Right lobe of liver (tissue), 6 donors: ENCODE measurements at places on chromosomes 1 and 21. TPM values are rescaled to one million over a fixed set of nuclear protein-coding genes. Genes with fewer than 3 reads are reported as not detected.
A peak's percentile ranks its signal among the peaks of the same experiment; 100 is the strongest.

DNA sequence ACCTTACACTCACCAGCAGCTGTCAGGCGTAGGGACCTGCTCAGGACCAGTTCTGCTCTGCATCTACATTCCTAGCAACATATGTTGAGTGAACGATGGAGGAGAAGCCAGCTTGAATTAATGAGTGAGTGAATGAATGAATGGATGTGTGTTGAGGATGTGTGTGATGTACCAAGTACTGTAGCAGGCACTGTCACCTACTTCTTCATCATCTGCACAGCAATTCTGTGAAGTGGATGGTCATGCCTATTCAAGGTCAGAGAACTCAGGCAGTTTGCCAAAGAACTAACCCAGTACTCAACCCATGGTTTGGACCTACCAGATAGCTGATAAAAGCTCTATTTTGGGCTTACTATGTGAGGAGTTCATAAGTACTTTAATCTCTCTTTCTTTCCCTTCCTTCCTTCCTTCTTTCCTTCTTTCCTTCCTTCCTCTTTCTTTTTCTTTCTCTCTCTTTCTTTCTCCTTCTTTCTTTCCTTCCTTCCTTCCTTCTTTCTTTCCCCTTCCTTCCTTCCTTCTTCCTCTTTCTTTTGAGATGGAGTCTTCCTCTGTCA, 56.9 kb downstream of the ATP1A1 start:
- DNase-seq, result no peak

- DNase-seq, result no peak
Observed at GRCh38 chr1:167676205-167676915, 45.4 kb upstream of the MPZL1 start.

DNA sequence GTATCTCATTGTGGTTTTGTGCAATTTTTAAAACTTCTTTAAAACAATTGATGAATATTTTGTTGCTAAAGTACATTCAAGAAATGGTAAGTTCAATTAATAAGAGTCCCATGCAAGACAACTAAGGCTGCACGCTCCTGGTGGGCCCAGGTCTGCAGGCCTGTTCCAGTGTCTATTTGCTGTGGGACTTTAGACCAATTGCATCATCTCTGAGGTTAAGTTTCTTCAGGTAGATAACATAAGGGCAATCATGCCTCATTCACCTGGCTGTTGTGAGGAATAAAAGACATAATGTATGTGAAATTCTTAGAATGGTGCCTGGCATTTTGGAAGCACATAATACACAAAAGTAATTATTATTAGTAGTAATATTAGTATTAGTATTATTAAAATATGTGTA, 82.9 kb downstream of the SLC25A24 start:
- no peak for DNase-seq

- peak; percentile 84 for DNase-seq
Observed at GRCh38 chr1:117586747-117587498, 18.9 kb upstream of the TENT5C start.

GRCh38 chr1:114581335-114582287, at the start of gene BCAS2:
Gene BCAS2, minus strand, starts transcription at chr1:114581615. Its CDS starts 24 bp downstream, at chr1:114581591.
- DNase-seq, result peak; percentile 97

GPATCH4 gene
- 7.0 TPM for total RNA-seq

- DNase-seq, result peak; percentile 95
Observed at GRCh38 chr1:209747580-209748262, 8.1 kb upstream of the TRAF3IP3 start.

GRCh38 chr1:30795026-30795425, 37.5 kb upstream of the LAPTM5 start:
- no peak for DNase-seq

PRR9 gene
- total RNA-seq, result not detected

GRCh38 chr1:58844176-58844575, 60.3 kb upstream of the JUN start:
- DNase-seq, result no peak
